Cortex of kidney (tissue), 1 donor: ENCODE measurements at places on chromosomes 11 and 22.

DNA sequence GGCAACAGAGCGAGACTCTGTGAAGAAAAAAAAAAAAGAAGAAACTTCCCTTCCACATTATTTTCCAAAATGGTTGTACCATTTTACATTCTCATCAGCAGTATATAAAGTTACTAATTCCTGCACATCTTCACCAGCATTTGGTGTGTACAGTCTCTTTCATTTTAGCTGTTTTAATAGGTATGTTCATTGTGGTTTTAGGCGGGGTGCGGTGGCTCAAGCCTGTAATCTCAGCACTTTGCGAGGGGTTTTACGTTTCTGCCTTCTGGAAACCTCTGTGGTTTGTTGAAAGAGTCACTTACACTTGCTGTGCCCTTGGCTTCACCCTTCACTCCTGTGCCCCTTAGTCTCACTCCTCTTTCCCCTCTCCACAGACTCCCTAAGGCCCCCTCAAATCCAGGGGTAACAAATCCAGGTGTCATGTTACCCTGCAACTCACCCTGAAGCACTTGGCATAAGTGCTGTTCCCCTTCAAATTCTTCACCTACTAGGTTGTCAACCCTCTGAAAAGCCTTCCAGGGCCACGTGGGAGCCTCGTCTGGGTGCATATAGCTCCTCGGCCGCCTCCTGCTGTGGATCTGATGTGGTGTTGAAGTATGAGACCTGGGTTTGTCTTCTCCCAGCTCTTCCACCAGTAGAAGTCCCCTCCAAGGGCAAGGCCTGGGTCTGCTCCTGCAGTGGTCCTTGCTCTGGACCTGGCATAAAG lies 20.8 kb downstream of the TOB2 start:
- DNase-seq: no peak

- no peak for DNase-seq
Measured at GRCh38 chr11:111633756-111634362, 31.6 kb downstream of the SIK2 start.

GRCh38 chr11:61489833-61490721 lies 18.5 kb upstream of the LRRC10B start:
- DNase-seq: no peak

GRCh38 chr11:132094598-132094997 lies 724.2 kb downstream of the NTM start:
- DNase-seq: no peak

DNA sequence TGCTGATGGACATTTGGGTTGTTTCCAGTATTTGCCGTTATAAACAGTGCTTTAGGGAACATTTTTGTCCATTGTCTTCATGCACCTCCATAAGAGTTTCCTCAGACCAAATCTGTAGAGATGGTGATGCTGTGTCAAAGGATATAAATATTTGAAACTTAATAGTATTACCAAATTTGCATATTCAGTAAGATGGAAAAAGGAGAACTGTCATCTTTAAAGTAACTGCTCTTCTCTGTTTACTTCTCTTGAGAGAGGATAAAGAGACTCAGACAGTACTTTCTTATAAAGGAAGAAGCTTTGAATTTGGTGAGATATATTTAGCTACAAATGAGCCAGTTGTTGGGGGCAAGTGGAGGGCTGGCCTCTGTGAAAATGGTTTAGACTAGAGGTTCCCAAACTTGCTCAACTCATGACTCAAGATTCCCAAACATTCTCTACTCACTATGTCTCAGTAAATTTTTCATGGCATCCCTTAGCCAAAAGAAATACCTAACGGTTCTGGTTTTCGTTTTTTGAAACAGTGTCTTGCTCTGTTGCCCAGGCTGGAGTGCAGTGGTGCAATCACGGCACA lies 26.2 kb downstream of the SHISA8 start:
- DNase-seq: no peak

DNA sequence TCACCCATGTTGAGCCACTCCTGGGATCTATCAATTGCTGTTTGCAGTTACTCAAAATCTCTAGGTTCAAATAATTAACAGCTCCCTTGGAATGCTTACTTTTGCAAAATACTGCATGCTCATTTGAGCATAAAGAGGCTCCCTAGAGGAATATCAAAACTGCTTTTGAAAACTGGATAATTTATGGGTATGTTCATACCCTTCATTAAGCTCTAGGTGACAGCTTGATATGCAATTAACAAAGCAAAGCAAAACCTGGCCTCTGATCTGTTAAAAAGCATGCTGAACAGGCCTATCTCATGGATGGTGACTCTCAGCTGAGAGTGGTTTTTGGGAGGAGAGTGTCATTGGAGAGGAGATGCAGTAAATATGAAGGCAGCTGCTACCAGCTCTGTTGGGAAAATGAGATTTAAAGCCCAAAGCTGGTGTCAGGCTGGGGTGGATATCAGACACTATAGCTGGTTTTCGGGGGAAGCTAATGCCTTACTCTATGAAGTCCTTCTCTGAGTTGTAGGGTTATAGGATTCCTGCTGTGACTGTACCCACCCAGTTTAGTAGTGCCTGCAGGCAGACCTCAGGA lies 110.9 kb downstream of the RASSF10 start:
- DNase-seq: no peak
